ENCODE measurements at places on chromosomes 11 and 22.

DNA sequence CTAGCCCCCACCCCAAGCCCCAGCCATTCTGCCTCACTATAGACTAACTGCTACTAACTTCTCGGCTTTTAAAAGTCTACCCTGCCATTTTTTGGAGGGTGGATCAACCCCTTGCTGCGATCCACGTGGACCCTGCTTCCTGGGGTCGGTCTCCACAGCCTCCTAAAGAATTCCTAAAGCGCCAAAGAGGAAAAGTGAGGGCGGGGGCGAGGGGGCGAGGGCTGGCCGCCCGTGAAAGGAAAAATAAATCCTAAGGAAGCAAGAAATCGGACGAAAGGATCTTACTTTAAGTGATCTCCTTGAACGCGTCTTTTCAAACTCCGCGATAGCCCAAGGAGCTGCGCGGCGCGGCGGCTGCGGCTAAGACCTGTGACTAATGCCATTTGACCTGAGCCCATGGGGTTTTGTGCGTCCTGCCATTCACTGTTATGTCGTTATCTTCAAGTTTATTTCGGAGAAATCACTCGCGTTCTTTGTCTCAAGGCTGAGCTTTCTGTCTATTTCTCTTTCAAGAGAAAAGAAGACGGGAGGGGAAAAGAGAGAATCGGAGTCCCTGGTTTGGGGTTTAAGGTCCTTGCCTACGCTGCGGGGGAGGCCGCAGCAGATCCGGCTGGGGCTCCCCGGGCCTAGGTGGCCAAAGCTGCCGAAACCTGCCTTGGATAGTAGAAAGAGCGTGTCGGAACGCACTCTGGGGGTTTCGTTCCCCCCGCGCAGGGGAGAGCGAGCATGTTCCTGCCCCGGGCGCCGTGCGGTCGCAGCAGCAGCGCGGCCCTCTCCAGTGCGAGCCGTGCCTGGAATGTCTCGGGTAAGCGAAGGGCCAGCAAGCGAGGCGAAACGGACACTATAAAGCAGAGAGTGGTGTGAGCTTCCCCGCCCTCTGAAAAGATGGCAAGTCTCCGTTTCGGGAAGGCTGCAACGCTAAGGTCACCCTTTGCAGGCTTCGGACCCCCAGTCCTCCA is 2.8 kb upstream of the DBX1 start:
- DNase-seq, result peak; percentile 52

- DNase-seq, result no peak
Measured at GRCh38 chr11:67178878-67179277, 59.8 kb downstream of the KDM2A start.

GRCh38 chr11:70925238-70925637 is 327.1 kb downstream of the SHANK2 start:
- no peak for DNase-seq

- no peak for DNase-seq
Measured at GRCh38 chr22:36419177-36419911, 31.6 kb upstream of the MYH9 start.

DNA sequence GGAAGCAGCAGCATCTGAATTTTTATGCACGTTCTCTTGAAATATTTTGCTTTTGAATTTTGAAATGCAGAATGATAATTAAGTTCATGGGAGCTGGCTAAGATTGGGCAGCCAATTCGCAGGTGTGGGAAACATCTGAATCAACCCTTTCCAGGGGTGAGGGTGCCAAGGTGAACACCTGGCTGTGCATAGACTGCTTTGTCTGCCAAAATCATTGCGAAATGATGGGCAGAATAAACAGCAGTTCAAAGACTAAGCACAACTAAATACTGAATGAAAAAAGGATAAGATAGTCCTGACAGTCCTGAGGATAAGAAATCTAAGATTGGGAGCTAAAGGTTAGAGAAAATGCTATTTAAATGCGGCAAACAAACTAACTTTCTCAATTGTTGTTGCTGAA is 813.3 kb upstream of the RAG2 start:
- no peak for DNase-seq

GRCh38 chr22:45036154-45036553 is 26.3 kb upstream of the PHF21B start:
- no peak for DNase-seq

DNA sequence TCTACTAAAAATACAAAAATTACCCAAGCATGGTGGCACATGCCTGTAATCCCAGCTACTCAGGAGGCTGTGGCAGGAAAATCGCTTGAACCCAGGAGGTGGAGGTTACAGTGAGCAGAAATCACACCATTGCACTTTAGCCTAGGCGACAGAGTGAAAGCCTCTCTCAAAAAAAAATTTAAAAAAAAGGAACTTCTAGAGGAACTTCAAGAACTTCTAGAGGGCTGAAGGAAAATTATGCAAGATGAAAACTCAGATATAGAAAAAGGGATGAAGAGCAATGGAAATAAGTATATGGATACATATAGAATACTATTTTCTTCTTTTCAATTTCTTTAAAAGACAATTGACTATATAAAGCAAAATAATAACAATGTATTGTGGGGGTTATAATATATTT is 51.2 kb upstream of the PRR5 start:
- DNase-seq, result no peak

- no peak for DNase-seq
Measured at GRCh38 chr22:49642331-49642730, 185.3 kb downstream of the BRD1 start.

DNA sequence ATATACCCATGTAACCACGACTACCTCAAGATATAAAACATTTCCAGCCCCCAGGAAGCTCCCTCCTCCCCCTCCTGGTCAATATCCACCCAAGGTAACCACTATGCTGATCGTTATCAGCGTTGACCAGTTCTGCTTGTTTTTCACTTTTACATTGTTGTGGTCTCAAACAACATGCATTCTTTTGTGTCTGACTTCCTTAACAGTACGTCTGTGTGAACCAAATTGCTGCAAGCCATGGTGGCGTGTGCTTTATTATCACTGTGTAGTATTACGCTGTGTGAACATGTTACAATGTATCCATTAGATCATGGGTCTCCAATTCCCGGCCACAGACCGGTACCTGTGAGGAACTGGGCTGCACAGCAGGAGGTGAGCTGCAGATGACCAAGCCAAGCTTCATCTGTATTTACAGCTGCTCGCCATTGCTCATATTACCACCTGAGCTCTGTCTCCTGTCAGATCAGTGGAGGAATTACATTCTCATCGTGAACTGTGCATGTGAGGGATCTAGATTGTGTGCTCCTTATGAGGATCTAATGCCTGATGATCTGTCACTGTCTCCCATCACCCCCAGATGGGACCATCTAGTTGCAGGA is 15.5 kb upstream of the GRK3 start:
- DNase-seq, result no peak

DNA sequence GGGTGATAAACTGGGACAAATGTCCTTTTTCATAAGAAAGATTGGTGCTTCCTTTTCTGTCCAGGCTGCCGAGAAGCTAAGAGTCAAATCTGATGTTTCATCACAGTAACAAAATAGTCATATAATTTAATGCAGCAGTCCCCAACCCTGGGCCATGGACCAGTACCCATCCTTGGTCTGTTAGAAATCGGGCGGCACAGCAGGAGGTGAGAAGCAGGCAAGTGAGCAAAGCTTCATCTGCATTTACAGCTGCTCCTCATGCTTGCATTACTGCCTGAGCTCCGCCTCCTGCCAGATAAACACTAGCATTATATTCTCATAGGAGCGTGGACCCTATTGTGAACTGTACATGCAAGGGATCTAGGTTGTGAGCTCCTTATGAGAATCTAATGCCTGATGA is 26.2 kb downstream of the PRR14L start:
- DNase-seq, result no peak

DNA sequence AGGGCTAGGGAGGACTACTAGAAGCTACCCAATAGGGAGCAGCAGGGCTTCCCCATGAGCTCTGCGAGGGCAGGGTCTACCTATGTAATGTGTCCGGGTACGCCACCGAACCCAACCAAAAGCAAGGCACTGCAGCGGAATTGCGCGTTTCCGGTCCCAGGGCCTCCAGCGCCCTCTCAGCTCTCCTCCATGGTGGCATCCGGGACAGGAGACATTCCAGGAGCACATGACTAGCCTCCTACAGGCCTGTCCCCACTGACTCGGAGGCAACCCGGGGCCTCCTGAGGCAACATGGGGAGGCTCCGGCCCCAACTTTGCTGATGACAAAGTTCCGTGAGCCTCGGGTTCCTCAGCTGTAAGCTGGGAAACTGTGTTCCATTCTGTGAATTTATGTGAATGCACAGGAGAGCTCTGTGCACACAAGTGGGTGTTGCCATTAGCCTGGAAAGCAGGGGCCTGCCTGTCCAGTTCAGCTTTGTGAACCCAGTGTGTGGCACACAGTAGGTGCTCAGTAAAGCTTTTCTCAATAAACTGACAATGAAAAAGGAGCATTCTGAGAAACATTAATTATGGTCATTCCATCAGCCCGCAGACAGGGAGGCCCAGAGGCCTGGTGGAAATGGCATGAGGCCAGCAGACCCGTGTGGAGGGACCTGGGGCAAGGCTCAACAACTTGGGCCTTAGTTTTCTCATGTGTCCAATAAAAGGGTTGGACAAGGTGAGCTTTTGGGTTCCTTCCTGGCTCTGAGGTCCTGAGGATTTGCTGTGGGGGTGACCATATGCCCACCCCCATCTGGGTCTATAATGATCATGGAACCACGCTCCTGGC is 50.3 kb downstream of the CHRDL2 start:
- DNase-seq, result no peak

GRCh38 chr11:132623511-132623910 is 908.8 kb downstream of the OPCML start:
- DNase-seq, result no peak

DNA sequence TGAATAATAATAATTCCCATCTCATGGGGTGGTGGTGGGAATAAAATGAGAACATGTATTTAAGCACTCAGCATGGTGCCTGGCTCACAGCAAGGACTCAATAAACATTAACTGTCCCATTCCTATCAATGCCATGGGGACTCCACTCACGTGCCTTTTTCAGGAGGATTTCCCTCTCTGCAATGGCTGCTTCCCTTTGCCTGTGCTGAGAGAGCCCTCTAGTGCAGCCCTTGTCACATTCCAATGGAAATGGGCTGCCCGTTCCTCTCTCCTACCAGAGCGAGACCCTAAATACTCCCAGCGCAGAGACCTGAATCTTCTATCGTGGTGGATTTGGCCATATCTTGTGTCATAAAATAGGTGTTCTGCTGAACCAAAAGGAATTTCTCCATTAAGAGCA is 621.5 kb upstream of the B3GAT1 start:
- DNase-seq, result no peak

- no peak for DNase-seq
Measured at GRCh38 chr22:41664951-41665350, 23.7 kb downstream of the SNU13 start.

- DNase-seq, result no peak
Measured at GRCh38 chr11:9066433-9066925, 24.9 kb downstream of the SCUBE2 start.

GRCh38 chr11:125931668-125932067 is 14.2 kb upstream of the VSIG10L2 start:
- DNase-seq, result no peak

GRCh38 chr11:104001561-104002056 is 34.8 kb upstream of the DDI1 start:
- DNase-seq, result no peak

DNA sequence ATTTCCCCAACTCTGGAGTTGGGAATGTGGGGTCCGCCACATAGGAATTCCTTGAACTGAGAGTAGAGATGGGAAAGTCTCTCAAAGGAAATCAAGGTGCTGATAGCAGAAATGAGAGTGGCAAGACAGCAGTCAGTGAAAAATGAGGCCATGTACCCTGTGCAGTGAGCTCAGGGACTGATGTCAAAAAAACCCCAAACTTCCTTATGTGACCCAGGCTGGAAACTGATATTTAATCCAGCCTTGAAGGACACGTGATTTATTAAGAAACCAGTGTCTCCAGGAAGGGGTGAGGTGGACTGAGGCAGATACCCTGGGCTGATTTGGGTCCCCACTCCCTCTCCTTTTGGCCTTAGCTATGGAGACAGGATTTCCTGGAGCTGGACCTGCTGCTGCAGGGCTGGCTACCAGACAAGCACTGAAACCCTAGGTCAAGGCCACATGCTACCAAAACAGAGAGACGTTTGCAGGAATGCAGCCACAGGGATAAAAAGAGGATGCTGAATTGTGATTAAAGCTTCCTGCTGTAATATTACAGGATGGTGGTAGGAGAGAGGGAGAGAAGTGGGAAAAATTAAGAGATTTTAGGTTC is 25.3 kb upstream of the FCHSD2 start:
- DNase-seq, result no peak

DNA sequence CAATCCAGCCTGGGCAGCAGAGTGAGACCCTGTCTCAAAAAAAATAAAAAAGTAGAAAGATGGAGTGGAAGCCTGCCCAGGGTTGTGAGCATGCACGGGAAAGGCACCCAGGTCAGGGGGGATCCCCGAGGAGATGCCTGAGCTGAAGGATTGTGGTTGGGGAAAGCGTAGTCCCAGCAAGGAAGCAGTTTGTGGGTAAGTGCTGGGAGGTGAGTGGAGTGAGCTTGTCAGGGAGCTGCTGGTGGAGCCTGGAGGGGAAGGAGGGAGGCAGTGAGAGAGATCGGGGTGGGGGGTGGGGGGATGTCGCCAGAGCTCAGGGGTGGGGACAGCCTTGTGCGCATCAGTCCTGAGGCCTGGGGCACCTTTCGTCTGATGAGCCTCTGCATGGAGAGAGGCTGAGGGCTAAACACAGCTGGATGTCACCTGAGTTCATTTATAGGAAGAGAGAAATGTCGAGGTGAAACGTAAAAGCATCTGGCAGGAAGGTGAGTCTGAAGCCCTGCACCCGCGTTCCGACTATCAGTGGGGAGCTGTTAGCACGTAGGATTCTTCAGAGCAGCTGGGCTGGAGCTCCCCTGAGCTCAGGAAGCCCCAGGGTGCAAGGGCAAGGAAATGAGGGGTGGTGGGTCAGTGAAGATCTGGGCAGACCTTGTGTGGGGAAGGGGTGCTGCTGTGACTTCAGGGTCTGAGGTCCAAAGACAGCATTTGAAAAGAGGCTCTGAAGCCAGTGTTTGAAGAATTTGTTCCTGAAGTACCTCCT is 10.2 kb downstream of the TMEM121B start:
- no peak for DNase-seq

- DNase-seq, result peak; percentile 74
Measured at GRCh38 chr22:36339171-36340065, 48.3 kb downstream of the MYH9 start.

GRCh38 chr11:10044618-10045017 is 249.4 kb downstream of the SBF2 start:
- DNase-seq, result peak; percentile 4

GRCh38 chr11:24820541-24820940 is 323.7 kb downstream of the LUZP2 start:
- DNase-seq, result no peak

GRCh38 chr22:44542561-44543222 is 44.7 kb upstream of the RTL6 start:
- no peak for DNase-seq

- DNase-seq, result no peak
Measured at GRCh38 chr11:126489836-126490660, 134.6 kb downstream of the ST3GAL4 start.

DNA sequence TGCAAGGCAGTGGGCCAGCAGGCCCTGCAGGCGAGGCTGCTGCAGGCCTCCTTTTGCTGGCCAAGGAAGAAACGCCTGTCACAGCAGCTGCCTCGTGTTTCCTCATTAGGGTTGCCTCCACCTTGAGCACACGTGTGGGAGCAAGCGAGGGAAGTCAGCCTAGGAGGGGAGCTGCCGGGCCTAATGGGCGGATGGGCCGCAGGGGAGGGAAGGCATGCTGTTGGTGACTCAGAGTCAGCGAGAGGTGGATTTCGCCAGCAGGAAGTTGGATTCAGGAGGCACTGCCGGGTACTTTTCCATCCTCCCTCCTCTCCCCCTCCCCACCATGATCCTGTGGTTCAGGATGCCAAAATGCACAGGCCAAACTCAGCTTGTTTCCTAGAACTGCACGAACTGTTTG is 498.7 kb downstream of the METTL15 start:
- no peak for DNase-seq
